ENCODE measurements at places on chromosomes 12 and 14.

DNA sequence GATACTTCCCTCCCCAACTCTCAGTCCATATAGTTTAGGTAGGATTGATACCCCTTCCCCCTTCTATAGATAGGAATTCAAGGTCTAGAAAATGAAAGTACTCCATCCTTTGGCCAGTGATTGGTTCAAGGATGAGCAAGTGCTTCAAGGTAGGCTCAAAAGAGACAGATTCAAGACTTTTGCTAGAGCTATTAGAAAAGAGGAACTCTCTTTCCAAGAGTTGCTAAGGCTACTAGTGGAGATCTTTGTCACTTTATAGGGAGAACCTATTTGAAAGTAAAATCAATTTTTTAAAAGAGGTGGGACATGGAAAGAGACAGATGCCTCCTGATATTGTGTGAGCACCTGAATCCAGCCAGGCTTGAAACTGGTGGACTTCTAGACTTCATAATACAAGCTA lies 17.5 kb downstream of the POLE2 start:
- H3K36me3 ChIP-seq: peaks cover 18% of the 10 kb centered on the region
- no peaks in the 10 kb centered on the region for H3K27me3 ChIP-seq
- no peak overlapping the region for H3K4me3 ChIP-seq
- no peaks in the 10 kb centered on the region for H3K4me1 ChIP-seq
- DNase-seq: no peak

- H3K4me1 ChIP-seq: no peaks in the 10 kb centered on the region
- DNase-seq: no peak
- H3K36me3 ChIP-seq: peaks cover 24% of the 10 kb centered on the region
- H3K27ac ChIP-seq: no peak overlapping the region
Observed at GRCh38 chr14:88612981-88613380, 50.1 kb downstream of the ZC3H14 start.

DNA sequence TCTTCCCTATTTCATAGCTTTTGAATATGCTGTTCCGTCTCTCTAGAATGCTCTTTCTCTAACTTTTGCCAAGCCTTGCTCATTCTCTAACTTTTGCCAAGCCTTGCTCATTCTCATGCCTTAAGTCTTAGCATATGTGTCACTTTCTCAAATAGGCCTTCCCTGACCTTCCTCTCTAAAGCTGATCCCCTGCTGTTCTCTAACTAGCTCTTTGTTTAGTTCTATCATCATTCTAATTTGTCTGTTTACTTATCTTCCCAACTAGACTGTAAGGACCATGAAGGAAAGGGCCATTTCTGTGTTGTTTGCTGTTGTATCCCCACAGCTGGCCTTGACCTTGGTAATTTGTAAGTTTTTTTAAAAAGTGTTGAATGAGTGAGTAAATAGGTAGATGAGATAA lies 71.1 kb downstream of the ZNF641 start:
- no peak overlapping the region for H3K27ac ChIP-seq
- no peak overlapping the region for H3K4me3 ChIP-seq
- no peaks in the 10 kb centered on the region for H3K4me1 ChIP-seq
- no peak for DNase-seq
- H3K27me3 ChIP-seq: no peaks in the 10 kb centered on the region

DNA sequence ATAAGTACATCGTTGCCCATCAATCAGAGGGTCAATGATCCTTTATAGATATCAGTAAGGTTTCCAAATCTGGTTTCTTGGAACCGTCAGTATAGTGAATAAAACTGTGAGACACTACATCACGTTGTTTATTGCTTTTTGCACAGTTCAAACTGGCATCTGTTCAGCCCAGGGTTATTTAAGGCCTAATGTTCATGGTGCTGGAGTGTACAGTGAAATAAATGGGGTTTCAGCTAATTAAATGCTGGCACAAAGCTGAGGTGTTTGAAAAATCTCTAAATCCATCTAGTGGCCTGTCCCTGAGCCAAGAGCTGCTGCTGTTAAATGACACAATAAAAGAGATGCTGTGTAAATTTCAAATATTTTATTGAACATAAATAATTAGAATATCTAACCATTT lies 69.9 kb downstream of the RPS29 start:
- no peak overlapping the region for H3K4me3 ChIP-seq
- no peaks in the 10 kb centered on the region for H3K36me3 ChIP-seq
- H3K4me1 ChIP-seq: peaks cover 21% of the 10 kb centered on the region
- no peak overlapping the region for H3K27ac ChIP-seq

GRCh38 chr12:92259291-92259690 lies 113.6 kb upstream of the BTG1 start:
- H3K36me3 ChIP-seq: no peaks in the 10 kb centered on the region
- no peak for DNase-seq
- no peak overlapping the region for H3K4me3 ChIP-seq
- no peaks in the 10 kb centered on the region for H3K27me3 ChIP-seq
- H3K4me1 ChIP-seq: no peaks in the 10 kb centered on the region
